ENCODE measurements at places on chromosomes 13 and 19. TPM values are rescaled to one million over a fixed set of nuclear protein-coding genes. Genes with fewer than 3 reads are reported as not detected.

DNA sequence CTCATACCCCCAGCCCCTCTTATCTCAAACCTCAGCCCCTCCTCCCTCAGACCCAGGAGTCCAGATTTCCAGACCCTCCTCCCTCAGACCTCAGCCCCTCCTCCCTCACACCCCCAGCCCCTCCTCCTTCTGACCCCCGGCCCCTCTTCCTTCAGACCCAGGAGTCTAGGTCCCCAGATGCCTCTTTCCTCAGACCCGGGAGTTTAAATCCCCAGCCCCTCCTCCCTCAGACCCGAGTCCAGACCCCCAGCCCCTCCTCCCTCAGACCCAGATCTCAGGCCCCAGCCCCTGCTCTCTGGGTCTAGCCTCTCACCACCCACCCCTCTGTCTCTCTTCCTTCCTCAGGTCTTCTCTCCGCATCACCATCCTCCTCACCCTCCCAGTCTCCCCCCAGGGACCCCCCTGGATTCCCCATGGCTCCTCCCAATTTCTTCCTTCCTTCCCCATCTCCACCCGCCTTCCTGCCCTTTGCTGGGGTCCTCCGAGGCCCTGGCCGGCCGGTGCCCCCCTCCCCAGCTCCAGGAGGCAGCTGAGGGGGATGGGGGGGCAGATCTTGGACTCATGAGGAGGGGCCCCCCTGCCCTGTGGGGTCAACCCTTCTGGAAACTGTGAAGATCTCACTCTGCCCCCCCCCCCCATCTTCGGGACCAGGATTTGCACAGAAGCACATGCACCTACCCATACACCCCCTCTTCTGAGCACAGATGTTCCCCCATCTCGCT lies 10.7 kb downstream of the BCL3 start:
- no peak overlapping the region for H3K4me3 ChIP-seq
- H3K4me1 ChIP-seq, result peaks cover 22% of the 10 kb centered on the region
- DNase-seq, result no peak
- no peak overlapping the region for H3K27ac ChIP-seq

- H3K27me3 ChIP-seq, result no peaks in the 10 kb centered on the region
- no peak overlapping the region for H3K27ac ChIP-seq
- no peaks in the 10 kb centered on the region for H3K36me3 ChIP-seq
Measured at GRCh38 chr13:114328034-114328433, 13.7 kb downstream of the CHAMP1 start.

DNA sequence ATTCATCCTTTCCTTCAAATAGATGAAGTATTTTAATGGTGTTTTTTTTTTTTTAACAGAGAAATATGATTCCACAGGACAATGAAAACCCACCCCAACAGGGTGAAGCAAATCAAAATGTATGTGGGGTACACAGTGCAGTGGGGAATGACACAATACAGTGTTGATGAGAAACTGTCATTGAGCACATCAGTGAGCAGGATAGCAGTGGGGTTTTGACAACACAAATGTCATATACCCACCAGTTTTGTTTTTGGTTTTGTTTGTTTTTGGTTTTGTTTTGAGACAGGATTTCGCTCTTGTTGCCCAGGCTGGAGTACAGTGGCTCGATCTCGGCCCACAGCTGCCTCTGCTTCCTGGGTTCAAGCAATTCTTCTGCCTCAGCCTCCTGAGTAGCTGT lies 29.2 kb downstream of the ZNF844 start:
- no peak overlapping the region for H3K27ac ChIP-seq
- DNase-seq, result no peak
- H3K27me3 ChIP-seq, result no peaks in the 10 kb centered on the region
- peaks cover 3% of the 10 kb centered on the region for H3K4me1 ChIP-seq
- H3K36me3 ChIP-seq, result no peaks in the 10 kb centered on the region
- H3K4me3 ChIP-seq, result no peak overlapping the region

DNA sequence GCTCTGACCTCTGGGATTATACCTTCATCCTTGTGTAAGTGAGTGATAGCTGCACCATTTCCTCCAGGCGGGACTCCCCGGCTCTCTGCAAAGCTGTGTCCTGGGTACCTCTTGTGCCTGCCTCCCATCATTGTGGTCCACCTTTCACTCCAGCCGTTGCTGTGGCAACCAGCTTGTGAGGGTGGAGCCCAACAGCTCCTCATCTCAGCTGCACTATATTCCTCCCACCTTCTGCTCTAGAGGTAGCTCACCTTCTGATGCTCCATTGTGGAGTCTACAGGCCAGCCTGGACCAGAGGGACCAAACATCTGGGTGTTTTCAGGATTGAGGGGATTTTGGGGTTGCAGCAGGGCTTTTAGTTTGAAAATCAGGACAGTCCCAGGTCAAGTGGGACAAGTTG lies 708.2 kb downstream of the UQCRFS1 start:
- no peaks in the 10 kb centered on the region for H3K27me3 ChIP-seq
- H3K4me1 ChIP-seq, result no peaks in the 10 kb centered on the region
- H3K27ac ChIP-seq, result no peak overlapping the region
- H3K4me3 ChIP-seq, result no peak overlapping the region

GRCh38 chr13:80149736-80150135 lies 191.2 kb downstream of the SPRY2 start:
- H3K36me3 ChIP-seq, result no peaks in the 10 kb centered on the region
- no peak for DNase-seq
- no peaks in the 10 kb centered on the region for H3K4me1 ChIP-seq
- H3K27ac ChIP-seq, result no peak overlapping the region

DNA sequence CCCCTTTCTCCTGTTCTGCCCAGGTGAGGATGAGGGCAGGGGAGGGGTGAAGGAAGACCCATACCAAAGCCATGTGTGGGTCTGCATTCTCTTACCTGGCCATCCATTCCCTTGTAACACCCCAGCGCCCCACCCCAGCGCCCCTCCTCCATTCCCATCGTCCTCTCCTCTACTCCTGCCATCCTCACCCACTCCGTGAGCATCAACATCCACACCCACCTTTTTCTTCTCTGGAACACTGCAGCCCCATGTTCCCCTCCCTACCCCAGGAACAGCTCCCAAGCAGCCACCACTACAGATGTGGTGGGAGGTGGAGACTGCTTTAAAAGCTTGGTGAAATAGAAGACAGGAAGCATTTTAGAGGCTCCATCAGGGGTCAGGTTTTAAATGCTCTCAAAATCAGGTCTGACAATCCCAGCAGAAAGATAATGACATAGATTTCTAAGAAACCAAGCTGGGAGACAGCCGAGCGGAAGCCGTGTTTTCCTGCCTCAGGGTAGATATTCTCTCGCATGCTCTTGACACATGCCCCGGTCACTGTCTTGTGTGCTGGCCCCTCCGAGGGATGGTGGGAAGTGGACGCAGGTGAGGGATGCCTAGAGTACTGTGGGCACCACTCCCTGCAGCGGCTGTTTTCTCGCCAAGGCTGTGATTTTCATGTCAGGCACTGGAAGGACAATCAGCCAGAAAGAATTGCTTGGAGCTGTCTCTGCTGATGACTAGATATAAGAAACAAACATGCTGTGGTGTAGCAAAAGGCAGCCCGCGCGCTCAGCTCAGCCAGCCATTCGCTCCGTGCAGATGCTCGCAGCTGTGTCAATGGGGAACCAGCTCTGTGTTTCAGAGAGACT lies 9.8 kb downstream of the MEDAG start:
- no peak for DNase-seq
- peaks cover 1% of the 10 kb centered on the region for H3K4me1 ChIP-seq
- H3K4me3 ChIP-seq, result no peak overlapping the region
- no peaks in the 10 kb centered on the region for H3K36me3 ChIP-seq

Gene DOHH
- total RNA-seq, result 14.5 TPM

Gene AP1M2
- total RNA-seq, result 7.5 TPM

Gene KLK2
- total RNA-seq, result not detected

Gene ZNF729
- not detected for total RNA-seq

Gene ERICH4
- not detected for total RNA-seq

Gene MRPL34
- 52.1 TPM for total RNA-seq

Gene OR7E24
- total RNA-seq, result not detected

Gene ZNF835
- 13.3 TPM for total RNA-seq
